Esophagus muscularis mucosa (tissue), 4 donors: ENCODE measurements at places on chromosomes 3 and 15.

- no peak for DNase-seq
Observed at GRCh38 chr15:76193934-76194333, 117.3 kb downstream of the ETFA start.

- DNase-seq: no peak
Observed at GRCh38 chr3:111694471-111694870, 99.3 kb upstream of the ZBED2 start.

- no peak for DNase-seq
Observed at GRCh38 chr3:53254509-53255422, 1.1 kb downstream of the TKT start.

DNA sequence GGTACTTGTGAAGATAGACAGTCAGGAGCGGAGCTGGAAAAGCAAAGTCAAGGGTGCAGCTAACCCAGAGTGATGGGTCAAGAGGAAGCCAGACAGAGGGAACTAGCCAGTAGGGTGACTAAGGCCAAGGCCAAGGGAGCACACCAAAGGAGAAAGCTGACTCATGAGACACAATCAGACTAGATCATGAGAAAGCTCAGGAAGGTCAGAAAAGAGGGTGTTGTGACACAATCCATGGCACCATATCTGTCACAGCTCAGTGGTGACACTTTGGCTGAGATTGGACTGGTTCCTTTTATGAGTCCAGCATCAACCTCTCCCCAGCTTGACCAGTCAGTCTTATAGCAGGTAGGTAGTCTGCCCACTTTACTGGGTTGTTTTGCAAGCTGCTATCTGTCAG lies 22.2 kb downstream of the P2RY1 start:
- no peak for DNase-seq

- no peak for DNase-seq
Observed at GRCh38 chr3:64088408-64089205, 65.3 kb upstream of the PSMD6 start.

GRCh38 chr3:164417955-164418354 lies 660.3 kb downstream of the SI start:
- no peak for DNase-seq
